NK-92 treated with Interleukin-12 subunit alpha and Interleukin-12 subunit beta, amount 100 ng/mL, for 24 hours (cell line): ENCODE measurements at places on chromosomes 11 and 22.
A peak's percentile ranks its signal among the peaks of the same experiment; 100 is the strongest.

GRCh38 chr11:132855516-132855915, 676.8 kb downstream of the OPCML start:
- DNase-seq: no peak

- DNase-seq: no peak
These were observed 733 bp downstream of the TRIM5 start for GRCh38 chr11:5684036-5684645.

DNA sequence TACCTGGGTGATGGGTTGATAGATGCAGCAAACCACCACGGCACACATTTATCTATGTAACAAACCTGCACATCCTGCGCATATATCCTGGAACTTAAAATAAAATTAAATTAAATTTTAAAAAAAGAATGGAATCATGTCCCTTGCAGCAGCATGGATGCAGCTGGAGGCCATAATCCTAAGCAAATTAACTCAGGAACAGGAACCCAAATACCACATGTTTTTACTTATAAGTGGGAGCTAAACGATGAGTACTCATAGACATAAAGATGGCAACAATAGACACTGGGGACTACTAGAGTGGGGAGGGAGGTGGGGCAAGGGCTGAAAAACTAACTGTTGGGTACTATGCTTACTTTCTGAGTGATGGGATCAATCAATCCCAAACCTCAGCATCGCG, 40.9 kb downstream of the CWC15 start:
- DNase-seq: no peak

DNA sequence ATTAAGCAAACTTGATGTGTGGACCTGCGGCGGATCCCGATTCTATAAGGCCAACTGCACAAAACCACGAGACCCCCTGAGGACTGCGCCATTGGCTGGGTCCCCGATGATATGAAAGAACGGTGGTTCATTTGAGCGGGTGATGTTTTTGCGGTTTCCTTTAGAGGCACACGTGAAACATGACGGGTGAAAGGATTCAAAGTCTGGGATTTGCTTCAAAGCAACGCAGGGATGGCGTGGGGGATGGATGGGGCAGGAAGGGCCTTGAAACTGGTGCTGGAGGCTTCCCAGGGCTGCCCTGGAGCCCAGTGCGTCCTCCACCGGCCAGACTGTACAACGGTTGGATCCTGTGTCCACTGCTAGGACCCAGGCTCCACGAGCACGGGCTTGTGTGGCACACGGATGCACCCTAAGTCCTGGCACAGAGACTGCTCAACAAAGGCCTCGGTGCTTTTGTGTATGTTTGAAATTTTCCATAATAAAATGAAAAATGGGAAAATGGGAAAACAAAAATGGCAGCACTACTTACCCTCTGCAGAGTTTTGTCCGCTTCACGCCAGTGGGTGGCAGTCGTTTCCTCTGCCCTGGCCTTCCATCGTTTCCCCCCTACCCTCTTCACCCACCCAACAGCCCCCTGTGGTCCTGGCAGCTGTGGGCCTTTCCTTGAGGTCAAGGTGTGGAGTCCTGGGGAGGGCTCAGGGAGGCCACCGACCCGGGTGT, 3.6 kb downstream of the ASCL2 start:
- DNase-seq: no peak

- DNase-seq: no peak
These were observed 29.7 kb upstream of the ACCSL start for GRCh38 chr11:44018127-44018521.

- DNase-seq: no peak
These were observed 63.7 kb upstream of the SESN3 start for GRCh38 chr11:95294701-95295100.

- no peak for DNase-seq
These were observed 57.7 kb downstream of the CABIN1 start for GRCh38 chr22:24068717-24069297.

DNA sequence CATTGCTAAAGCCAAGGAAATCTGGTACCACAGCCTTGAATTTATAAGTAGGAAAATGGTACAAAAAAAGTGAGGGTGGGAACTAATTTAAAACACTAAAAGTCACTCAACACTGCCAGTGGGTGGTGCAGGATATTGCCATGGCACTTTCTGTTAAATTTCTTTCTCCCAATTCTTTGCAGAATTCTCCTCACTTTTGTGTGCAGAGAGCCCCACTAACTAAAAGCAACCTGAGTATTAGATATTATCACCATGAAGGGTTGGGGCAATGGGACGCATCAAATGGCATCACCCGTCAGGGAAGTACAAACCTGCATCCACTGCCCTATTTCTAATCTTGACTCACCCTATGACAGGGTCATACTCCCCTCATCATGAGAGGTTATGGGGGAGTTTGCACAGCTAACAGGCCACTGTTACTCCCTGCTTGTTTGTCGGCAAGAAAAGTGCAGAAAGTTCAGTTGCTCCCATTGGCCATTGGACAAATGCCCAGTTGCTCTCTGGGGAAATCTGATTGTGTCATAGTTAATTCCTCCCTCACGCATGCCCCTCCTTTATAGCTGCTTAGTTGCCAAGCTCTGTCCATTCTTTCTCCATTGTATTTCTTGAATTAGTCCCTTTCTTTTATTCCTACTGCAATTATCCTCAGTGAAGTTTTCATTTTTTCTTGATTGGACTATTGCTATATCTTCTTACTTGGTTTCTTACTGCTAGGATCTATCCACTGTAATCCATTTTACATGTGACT, 93.8 kb upstream of the BLID start:
- DNase-seq: no peak

DNA sequence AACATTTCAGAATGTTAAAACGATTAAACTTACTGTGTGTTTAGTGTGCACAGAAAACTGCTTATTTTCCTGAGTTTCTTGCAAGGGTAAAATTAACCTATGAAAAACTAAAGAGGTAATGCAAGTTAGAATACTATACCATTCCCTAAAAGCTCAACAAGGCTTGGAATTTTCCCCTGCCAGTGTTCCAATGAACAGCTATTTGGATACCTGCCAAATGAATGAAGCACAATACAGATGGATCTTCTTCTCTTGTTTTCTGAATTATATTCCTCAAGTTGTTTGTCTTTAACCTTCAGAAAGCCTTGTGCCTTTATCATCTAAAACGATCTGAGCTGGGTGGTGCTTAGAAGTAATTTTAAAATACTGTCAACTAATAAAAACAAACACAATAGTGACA, 204.5 kb downstream of the LRRC4C start:
- no peak for DNase-seq

DNA sequence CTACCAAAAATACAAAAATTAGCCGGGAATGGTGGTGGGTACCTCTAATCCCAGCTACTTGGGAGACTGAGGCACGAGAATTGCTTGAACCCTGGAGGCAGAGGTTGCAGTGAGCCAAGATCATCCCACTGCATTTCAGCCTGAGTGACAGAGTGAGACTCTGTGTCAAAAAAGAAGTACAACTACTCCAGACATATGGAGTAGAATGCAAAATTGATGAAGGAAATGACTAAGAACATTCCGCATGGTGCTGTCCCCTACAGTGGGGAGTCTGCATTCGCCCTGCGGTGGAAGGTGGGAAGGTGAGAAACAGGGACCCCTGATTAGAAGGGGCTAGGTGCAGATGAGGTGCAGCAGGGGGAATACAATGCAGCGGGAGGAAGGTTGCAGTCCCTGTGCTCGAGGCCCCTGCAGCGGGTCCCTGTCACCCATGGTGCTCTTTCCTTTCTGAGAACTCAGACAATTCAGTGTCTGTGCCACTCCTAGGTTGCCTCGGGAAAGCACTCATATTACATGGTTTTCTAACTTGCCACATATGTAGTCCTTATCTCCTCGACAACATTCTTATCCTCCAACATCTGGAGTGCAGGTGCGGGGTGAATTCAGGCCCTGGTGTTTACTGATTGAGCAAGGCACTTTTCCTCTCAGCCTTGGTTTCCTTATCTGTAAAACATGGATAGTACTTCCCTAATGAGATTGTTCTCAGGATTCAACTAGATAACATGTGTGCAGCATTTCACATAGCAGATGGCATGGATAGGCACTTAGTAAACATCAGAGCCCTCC, 5.2 kb downstream of the POLD4 start:
- no peak for DNase-seq

DNA sequence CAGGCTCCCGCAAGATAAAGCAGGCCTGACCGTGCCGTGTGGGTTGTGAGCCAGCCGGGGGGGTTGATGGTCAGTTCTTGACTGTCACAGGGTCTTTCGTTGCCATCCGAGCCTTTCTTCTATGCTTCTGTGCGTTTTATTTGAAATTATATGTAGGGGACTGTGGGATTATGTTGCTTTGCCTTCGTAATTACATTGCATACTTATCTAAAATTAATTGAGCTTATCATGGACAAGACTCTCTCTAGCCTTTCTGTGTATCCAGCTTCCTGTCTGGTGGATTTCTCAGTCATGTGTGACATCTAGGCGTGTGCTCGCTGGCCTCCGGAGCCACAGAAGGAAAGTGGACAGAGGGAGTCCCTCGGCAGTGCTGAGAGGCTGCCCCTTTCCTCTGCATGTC, 93.2 kb downstream of the TBC1D22A start:
- no peak for DNase-seq

DNA sequence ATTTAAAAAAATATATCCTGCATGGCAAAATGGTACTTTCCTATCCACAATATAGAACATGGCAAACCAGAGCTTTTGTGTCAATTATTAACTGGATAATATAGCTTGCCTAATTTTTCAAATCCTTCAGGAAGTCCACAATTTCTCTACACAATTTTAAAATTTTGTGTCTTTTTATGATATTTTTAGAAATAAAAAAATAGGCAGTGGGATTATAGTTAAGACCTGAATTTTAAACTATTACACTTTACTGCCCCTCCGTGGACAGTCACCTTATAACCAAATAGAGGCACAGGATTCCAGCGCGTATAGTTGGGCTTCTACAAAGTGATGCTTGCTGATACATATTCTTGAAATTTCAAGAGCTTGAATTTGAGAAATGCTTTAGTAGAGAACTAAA, 2.1 kb upstream of the DMC1 start:
- DNase-seq: peak; percentile 2

GRCh38 chr22:23911318-23911980, 17.3 kb downstream of the MIF start:
- no peak for DNase-seq

DNA sequence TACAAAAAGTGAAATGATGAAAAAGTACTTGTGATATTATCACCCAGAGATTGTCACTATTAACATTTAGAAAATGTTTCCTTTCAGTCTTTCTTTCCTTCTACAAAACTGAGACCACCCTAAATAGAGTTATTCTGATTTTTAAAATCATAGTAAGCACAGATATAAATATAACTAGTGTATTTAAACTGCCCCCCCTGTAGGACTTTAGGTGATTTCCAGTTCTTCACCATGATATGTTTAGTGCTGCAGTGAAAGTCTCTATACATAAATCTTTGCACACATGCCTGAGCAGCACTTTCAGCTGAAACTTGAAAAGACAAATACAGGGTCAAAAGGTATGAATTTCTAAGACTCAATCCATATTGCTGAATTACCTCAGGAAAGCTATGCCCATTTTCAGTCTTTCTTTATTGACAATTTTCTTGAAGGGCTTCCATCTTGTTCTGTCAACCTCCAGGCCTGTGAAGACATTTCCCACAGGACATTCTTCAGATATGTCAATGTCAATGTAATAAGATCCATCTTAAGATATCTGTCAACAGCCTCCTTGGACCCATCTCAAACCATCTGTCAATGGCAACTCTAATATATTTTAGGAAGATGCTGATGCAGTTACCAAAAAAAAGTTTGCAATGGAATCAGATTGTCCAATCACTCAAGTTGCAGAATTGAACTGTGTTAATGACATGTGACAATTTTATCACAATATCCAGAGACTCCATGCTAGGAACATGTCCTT, 30.8 kb upstream of the LDLRAD3 start:
- no peak for DNase-seq

DNA sequence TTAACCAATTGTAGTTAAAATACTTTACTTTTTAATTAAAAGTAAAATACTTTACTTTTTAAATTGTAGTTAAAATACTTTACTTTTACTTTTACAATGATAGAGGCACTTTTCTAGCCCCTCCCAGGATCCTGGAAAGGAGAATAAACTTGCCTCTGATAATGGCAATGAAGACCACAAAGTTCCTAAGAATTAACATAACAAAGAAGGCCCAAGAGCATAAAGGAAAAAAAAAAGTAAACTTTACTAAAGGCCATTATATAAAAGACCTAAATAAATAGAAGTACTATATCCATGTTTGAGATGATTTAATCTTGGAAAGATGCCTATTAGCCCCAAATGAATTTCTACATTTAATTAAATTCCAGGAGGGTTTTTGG, 129.1 kb upstream of the THY1 start:
- no peak for DNase-seq

DNA sequence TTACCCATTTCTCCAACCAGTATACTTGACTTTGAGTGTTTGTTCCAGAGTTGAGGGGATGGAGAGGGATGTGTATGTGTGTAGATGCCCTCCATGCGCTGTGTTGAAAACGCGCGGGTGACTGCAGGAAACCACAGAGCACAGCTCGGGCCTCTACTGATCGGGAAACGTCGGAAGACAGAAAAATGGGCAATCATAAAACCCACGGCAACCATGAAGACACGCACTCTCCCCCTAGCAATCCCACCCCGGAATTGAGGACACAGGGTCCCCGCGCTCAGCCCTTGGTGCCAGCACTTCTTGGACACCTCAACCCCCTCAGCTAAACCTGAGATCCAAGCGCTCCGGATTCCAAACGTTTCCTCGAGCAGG, 251 bp upstream of the UQCC3 start:
- no peak for DNase-seq

DNA sequence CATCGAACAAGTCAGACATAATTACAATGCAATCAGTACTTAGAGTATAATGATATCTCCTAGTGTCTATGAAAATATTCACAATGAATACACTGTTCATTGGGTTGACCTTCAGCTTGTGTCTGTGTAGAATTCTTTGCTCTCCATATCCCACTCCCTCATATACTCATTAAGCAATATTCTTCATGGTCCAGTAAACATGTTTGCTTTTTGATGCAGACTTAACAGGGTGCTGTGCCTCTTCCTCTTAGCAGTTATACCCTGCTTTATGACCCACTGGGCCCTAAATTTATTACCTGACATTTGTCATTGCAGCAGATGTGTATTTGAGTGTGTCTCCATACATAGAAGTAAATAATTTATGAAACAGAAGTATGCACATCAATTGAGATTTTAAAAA, 352.5 kb upstream of the CCDC179 start:
- DNase-seq: no peak

DNA sequence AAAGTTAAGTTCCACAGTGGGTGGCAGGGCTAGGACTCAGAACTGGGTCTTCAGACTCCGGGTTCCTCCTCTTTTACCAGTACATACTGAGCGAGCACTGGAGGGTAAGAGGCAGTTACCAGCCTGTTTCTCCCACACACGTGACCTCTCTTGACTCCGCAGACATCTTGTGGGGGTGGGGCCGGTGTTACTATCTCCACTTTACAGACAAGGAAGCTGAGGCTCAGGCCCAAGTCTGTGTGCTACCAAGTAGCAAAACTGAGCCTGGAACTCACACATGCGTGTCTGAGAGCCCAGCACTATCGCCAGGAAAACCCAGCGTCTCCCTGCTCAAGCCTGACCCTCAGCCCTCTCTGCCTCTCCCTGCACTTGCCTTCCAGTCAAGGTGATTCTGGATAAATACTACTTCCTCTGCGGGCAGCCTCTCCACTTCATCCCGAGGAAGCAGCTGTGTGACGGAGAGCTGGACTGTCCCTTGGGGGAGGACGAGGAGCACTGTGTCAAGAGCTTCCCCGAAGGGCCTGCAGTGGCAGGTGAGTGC, 16.0 kb upstream of the SMIM35 start:
- no peak for DNase-seq
